Osteoblast (primary cell): ENCODE measurements at places on chromosomes 13 and 19. TPM values are rescaled to one million over a fixed set of nuclear protein-coding genes. Genes with fewer than 3 reads are reported as not detected.

GRCh38 chr19:6587998-6588507, 2.9 kb downstream of the CD70 start:
- DNase-seq = no peak

DNA sequence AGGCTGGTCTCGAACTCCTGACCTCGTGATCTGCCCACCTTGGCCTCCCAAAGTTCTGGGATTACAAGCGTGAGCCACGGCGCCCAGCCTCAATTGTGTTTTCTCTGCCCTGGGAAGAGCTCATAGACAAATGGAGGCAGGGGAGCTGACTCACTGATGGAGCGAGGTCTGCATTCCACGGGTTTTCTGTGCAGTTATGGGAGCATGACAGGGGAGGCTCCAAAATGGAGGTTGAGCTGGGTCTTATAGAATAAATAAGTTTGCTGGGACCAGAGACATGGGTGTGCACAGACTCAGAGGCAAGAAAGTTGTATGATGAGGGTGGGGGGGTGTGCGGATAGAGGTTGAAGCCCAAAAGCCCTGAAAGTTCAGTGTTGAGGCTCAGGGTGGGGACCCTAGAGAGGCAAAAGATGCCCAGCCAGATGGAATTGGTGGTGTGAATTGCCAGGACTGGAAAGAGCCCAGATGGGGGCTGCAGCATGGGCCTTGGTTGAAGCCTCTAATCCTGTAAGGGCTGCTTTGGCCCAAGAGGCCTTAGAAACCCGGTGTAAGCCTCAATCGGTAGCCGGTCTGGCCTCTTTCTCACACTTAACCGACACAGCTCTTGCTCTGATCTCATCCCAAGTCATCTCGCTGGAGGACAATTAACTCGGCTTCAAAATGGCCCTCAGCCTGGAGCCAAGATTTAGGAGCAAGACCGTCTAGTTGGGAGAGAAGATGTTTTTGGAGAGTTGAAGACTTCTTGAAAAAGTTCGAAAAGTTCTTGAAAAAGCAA, 1.9 kb downstream of the TPM4 start:
- DNase-seq = peak; percentile 92

DNA sequence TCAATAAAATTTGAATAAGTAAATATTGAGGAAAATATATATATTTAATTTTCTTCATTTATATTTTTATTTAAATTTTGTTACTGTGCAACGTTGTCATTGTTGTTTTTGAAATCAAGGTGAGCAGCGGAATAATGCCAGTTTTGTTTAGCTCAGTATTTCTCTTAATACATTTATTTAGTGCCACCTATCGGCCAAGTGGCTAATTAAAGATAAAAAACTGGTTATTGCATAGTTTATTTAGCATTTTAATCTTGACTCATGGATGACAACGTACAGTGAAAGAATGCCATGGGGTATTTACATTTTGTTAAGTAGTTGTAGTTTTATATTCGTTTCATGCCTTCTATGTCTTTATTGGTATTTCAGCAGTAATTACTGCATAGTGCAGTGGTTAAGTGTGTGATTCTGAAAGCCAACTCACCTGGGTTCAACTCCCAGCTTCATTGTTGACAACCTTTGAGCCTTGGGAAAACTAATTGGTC, 265.9 kb downstream of the MYO16 start:
- peak; percentile 19 for DNase-seq

DNA sequence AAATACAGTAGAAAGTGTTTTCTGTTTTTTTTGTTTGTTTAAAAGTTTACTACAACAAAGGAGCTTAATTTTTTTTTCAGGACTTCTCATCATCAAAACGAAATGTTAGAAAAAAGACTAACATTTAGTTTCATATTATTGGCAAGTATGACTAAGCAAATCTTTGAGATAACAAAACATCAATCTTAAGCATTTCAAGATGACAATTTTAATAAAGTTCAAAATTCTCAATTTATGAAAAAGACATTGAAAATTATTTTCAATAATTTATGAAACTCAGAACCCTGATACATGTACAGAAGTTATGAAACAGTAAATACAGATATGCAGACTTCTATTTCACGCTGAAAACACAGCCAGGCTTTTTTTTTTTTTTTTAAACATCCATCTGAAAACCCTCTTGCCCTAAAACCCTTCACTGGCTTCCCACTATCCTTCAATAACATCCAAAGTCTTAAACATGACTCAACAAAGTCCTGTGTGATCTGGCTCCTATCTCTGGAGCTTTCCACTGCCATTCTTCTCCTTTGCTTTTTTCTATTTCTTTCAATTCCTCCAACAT, 3.9 kb downstream of the RBM26 start:
- DNase-seq = no peak

DNA sequence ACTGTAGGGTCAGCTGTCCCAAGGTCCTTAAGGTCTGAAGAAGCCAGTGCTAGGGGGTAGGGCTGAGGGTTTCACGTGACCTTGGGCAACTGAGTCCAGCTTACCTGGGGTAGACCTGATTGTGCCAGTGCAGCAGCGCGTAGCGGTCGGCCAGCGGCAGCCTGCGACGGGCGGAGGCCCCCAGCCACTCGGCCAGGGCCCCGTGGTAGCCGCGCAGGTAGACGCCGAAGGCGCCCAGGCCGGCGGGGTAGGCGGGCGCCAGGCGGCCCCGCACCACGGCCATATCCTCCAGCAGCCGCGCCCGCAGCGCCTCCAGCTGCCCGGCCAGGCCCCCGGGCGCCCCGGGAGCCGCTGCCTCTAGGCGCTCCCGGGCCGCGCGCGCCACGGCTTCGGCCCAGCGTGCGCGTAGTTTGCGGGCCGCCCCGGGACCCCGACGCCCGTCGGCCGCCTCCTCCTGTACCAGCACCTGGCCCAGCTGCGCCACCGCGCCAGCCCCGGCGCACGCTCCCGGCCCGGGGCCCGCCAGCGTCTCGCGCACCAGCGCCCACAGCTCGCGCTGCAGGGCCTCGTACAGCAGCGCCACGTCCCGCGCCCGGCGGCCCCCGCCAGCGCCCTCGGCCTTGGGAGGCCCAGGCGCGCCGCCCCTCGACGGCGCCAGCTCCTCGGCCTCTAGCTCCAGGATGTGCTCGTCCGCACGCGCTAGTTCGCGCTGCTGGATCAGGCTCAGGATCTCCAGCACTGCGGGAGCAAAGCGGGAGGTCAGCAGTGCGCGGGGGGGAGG, 10.9 kb downstream of the EXOC3L2 start:
- DNase-seq = peak; percentile 62

DNA sequence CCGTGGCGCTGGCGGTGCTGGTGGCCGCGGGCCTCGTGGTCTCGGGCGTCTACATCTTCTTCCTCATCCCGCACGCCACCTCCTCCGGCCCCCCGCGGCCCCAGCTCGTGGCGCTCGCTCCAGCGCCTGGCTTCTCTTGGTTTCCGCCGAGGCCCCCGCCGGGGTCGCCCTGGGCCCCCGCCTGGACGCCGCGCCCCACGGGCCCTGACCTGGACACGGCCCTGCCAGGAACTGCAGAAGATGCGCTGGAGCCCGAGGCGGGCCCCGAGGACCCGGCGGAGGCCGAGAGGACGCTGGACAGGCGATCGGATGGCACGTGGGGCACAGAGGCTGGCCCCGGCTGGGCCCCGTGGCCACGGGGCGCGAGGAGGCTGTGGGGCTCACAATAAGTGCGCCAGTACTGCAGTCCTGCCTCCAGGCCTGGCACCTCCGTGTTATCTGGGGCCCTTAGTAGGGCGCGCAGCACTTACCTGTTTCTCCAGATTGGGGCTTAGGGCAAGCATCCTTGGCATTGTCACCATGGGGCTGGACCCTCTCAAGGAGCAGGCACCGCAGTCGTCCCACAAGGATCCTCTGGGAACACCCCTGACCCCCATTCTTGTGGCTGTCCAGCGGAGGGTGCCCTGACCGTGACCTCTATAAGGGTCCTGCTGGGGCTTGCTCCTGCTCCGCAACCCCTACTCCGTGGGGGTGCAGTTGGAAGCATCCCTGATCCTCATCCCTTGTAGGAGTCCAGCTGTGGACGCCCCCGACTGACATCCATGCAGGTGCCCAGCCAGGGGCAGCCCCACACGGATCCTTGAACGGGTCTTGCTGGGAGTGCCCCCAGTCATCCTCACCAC, 1.5 kb downstream of the RNF225 start:
- DNase-seq = peak; percentile 66

DNA sequence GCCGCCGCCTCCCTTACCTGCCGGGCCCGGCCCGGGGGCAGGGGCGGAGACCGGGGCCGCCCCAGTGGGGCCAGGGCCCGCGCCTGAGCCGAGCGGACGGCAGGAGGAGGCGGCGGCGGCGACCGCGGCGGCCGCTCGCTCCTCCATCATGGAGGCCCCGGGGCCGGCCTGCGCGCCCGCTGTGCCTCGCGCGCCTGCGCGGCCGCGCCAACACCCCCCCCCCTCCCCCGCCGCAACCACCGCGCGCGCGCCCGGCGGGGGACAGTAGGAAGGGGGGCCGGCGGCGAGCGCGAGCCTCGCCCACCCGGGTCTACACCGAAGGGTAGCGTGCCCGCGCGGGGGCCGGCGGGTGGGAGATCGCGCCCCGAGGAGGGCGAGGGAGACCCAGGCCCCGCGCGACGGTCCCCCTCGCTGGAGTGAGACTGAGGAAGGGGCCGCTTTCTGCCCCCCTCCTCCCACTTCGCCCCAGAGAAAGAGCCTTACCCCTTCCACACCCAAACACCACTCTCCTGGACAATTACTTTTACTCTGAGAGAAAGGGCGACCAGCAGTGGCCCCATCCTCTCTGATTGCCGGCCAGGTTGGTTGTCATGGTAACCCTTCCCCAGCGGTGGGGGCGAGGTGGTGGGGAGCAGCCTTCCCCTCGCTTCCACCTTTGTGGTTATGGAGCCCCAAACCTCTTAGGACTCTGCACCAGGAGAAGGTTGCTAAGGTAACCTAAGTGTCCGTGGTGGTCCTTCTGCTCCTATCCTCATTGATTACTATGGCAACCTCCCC, at the start of gene STRN4:
STRN4 (minus strand) TSS at position 170 of the 777 bp plus-strand sequence; CDS start at position 150, 20 bp downstream.
- DNase-seq = peak; percentile 99

DNA sequence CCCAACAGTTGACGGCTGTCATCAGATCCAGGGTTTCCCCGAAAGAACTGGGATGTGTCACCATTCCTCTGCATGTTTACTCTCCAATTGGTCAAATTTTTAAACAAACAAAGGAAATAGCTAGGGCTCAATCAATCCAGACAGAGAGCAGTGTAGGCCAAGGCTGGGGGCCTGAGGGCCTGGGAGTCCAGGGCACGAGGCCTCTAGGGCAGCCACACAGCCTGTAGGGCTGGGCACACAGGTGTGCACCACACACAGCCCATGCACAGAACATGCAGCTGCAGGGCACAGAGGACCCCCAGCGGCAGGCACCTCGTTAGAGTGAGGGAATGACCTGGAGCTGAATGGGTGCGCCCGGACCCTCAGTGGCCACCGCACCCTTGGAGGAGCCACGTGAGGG, 9.5 kb downstream of the MIER2 start:
- peak; percentile 31 for DNase-seq

DNA sequence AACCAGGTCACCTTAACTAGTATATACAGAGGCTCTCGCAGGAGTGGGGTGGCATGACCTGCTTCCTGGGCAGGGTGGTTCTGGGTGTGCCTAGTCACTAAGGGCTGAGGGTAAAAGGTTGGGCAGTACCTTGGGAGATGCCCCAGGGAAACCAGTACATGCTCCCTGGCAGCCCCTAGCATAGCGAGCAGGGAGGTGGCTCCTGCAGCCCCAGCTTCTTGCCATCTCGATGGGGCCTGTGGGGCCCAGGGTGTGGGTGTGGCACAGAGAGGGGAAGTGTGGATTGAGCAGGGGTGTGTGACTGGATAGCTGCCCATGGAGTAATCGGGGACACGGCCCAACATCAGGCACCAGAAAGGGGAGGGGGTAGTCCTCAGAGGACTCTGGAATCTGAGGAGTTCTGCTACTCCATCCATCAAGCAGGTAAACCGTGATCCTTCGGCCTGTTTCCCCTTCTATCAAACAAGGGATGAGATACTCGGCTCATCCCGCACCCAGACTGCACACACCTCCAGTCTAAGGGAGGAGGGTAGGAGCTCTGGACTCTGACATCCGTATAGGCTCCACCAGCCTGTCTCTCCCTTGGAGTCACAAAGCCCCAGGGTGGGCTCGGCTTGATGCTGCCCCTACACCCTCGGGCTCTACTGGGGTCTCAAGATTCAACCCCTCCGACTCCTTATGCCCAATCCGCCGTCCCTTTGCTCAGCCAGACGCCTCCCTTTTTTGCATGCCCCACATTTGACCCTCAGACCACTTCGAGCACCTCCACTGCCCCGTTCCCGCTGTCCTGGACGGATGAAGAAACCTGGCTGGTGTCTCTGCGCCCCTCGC, 1.1 kb downstream of the ZBTB45 start:
- peak; percentile 80 for DNase-seq

DNA sequence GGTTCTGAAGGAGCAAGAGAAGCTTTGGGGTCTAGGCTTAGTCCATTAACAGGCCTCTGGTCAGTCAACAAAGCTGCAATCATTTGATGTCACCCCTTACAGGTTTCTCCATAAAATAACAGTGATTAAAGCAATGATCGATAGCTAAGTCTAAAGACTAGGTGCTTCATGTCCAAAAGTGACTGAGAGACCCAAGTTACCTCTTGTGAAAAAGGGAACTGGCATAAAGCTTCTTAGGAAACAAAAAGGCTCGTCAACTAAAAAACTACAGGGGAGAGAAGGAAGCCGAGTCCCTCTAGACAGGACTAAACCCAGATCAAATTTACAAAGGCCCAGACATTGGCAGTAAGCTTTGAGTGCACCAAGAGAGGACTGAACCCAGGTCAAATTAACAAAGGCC, 2.2 kb downstream of the DCUN1D2 start:
- DNase-seq = no peak

DNA sequence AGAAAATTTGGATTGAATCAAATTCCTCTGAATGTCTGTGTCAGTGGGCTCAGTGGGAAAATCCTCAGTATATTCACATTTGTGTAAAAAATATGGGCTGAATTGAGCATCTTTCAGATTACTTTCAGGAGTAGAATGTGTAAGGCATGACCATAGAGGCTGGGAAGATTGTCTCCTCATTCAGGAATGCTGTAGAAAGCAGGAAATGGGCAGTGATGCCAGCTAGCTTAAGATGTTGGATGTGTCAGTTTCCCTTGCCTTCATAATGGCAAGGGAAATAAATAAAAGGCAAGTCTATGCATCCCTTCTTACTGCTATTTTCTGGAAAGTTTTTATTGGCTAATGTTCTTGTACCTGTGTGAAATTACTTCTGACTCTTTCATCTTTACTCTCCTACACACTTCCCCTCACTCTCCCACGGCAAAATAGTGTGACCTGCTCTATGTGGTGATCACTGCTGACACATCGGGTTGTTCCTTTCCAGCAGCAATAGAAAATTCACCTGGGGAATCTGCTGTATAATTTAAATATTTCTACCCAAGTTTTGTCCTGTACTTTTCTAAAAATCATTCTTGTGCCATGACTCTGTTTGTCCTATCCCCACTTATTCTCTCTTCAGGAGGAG, 103.2 kb downstream of the LMO7 start:
- peak; percentile 47 for DNase-seq

DNA sequence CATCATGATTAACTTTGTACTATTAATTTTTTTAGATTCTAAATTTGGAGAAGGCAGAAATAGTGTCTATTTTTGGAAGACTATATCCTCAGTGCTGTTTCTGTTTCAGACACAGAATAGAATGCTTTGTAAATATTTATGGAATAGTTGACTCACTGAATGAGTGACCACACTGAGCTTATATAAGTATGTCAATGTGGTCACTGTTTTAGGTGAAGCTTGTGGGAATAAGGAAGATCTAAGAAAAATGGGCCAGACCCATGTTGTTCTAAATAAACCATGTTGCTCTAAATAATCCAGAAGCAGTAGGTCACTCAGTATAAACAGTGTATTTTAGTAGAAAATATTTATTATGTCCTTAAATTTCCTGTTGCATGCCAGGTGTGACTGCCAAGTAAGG, 45.5 kb upstream of the DACH1 start:
- DNase-seq = no peak

Gene CD33
- total RNA-seq = not detected in 2 replicates

Gene NRTN
- total RNA-seq = not detected in 2 replicates
